Bone marrow (tissue), 2 donors: ENCODE measurements at places on chromosomes 2 and 18.
A peak's percentile ranks its signal among the peaks of the same experiment; 100 is the strongest.

DNA sequence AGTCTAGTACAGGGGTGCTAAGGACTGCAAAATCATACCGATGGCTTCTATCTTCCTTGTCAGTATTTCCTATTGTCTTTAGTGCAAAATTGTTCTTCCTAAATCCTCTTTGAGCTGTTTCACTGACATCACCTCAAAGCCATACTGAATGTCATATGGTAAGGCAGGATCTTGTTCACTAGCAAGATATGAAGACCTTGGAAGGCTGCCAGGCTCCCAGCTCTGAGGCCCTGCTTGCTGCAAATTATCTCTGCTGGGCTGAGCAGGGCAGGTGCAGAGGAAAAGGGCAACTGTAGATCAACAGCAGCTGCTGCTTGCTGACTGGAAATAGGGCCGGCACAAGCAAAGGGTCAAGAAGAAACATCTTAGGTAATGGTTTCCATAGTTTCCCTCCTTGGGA lies 58.2 kb downstream of the PMAIP1 start:
- no peak for DNase-seq

DNA sequence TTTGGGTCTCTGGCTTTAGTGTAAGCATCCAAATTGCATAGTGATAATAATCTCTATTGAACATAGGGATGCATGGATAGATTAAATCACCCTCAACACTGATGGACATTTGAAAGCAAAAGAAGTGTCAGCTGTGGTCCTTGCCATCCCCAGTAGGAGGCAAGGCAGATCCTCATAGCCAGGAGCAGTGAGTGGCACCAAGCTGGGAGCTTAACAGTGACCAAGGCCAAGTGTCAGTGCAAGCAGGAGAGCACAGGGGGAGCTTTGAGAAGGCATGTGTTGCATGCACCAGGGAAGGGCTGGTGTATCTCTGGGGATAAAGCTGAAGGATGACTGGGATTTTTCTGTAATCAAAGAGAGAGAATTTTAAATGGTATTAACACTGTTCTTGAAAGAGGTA lies 14.7 kb downstream of the SLC14A1 start:
- DNase-seq = no peak

DNA sequence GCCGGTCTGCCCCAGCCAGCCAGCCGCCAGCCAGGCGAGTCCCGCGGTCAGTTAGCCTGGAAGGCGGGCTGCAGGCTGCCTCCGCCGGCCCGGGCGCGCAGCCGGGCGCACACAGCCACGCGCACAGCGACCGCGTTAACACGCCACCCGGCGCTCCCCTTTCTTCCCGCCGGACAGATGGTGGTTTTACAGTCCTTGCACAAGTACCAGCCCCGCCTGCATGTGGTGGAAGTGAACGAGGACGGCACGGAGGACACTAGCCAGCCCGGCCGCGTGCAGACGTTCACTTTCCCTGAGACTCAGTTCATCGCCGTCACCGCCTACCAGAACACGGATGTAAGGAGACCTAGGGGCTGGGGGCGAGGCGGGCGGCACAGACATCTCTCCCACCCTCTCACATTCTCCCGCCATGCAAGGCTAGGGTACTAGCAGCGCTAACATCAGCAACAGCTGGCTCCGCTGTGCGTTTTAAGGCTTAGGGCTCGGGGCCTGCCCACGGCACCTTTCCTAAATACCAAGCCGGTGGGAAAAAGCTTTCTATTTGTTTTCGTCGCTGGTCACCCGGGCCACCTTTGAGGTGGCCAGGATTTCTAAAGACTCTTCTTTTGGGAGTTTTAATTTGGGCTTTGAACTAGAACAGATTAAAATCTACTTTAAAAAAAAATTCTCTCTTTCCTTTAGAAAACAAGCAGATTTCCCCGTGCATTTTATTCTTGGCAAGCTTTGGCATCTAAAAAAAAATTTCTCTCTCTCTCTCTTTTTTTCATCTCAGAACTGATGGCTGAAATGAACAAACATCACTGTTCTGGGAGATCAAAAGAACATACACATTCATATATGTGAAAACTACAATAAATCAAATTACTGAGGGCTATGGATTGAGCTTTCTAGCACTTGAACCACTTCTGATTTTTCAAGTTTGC lies 2.9 kb downstream of the TBR1 start:
- no peak for DNase-seq

- DNase-seq = no peak
Observed at GRCh38 chr2:206688990-206689389, 29.2 kb downstream of the DYTN start.

DNA sequence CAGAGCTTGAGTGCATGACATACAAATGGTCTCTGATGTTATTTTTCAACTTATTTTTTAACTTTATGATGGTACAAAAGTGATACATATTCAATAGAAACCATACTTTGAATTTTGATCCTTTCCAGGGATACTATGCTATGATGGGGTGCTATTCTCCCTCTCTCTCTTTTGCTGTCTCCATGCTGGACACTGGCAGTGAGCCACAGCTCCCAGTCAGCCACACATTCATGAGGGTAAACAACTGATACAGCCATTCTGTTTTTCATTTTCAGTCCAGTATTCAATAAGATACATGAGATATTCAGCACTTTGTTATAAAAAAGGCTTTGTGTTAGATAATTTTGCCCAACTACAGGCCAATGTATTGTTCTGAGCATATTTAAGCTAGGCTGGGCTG lies 859.3 kb upstream of the KLHL29 start:
- no peak for DNase-seq

GRCh38 chr2:56582570-56582969 lies 398.8 kb downstream of the CCDC85A start:
- no peak for DNase-seq

GRCh38 chr2:5521461-5521860 lies 170.7 kb upstream of the SOX11 start:
- no peak for DNase-seq

- DNase-seq = no peak
Observed at GRCh38 chr2:149050188-149050587, 11.7 kb downstream of the LYPD6B start.

DNA sequence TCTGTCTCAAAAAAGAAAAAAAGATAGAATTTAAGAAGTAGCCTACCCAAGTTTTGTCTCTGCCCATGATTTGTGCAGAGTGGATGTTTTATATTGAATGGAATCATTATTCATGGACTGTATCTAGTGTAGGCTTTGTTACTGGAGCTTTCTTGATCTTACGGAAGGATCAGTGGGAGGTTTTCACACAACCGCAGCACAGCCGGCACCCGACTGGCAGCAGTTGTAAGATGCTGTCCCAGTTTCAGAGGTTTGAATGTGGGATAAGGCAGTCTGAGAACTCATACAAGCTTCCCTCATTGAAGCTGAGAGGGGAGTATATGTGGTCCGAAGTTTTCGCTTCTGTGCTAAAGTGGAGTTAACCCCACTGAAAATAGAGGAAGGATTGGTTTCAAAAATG lies 19.7 kb upstream of the SAG start:
- no peak for DNase-seq

- DNase-seq = no peak
Observed at GRCh38 chr2:109457366-109457765, 156.4 kb downstream of the SEPTIN10 start.

- no peak for DNase-seq
Observed at GRCh38 chr2:136375017-136375901, 257.3 kb upstream of the CXCR4 start.

- DNase-seq = no peak
Observed at GRCh38 chr18:76390452-76391035, 104.5 kb downstream of the ZNF516 start.

DNA sequence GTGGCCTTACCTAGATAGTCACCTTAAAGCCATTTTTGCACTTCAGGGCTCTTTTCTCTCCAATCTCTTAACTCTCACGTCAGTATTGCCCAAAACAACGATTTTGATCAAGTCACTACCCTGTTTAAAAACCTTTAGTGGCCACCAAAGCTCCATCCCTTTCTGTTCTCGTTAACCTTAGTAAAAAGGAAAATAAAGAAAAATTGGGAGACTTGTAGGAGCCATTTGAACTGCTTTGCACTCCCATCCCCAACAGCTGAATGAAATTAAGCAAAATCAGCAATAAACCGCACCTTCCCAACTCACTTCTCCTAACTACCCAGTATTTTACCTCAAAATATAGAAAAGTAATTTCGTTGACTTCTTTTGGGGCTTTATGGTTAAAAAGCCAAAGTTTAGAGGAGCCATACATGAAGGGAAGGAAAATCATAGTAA lies 686 bp upstream of the ARL5A start:
- no peak for DNase-seq

GRCh38 chr2:172372436-172372835 lies 55.0 kb upstream of the ITGA6 start:
- DNase-seq = no peak

GRCh38 chr2:240250150-240250984 lies 109.9 kb upstream of the OTOS start:
- no peak for DNase-seq

DNA sequence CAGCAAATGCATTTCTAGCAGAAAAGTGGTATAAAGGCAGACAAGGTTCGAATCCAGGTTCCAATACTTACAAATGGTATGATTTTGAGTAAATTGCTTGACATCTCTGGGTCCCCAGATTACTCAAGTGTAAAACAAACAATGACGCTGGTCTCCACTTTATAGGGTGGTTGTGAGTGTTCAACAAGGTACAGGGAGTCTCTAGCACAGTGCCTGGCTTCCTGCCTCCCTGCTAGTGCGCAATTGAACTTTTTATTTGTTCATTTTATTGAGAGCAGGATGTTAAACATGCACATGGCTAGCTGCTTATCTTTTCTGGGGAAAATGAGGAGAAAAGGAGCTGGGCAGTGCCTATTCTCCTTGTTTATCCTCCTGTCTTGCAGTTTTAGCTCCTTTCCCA lies 74.9 kb upstream of the MYL1 start:
- DNase-seq = no peak

- DNase-seq = no peak
Observed at GRCh38 chr18:68147728-68148127, 567.2 kb downstream of the TMX3 start.

DNA sequence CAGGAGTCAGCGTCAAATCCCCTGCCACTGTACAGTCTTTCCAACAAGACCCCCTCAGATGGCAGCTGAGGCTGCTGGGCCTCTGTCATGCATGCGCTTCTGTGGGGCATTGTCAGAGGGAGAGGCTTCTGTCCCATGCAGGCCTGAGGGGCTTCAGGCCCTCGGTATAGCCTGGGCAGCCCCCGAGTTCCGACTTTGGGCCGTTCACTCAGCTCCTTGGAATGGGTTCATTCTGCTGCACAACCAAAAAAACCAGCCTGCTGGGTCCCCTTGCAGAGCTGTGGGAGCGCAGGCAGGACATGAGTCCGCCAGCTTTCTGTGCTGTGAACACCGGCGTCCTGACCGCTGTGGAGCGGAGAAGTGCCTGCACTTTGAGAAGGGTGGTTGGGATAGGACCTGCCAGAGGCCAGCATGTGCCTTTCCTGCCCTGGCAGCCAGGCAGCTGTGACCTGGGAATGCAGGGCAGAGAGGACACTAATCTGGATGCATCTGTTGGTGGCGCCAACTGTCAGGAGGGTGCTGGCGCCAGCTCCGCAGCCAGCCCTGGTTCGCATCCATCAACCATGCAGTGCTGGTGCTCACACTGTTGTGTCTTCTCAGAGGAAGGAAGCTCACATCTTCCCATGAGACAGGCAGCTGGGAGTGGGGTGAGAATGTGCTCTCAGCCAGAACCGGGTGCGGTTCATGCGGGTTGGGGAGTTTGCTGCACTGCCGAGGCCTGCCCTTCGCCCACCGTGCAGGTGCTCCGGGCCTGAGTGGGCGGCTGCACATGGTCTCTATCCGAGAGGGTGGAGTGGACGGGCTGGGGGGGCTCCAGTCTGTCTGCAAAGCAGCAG lies 14.3 kb downstream of the ARHGEF4 start:
- DNase-seq = no peak

- DNase-seq = no peak
Observed at GRCh38 chr2:131115752-131116151, 10.6 kb downstream of the PLEKHB2 start.

GRCh38 chr2:88098558-88098900 lies 29.3 kb downstream of the FABP1 start:
- no peak for DNase-seq

DNA sequence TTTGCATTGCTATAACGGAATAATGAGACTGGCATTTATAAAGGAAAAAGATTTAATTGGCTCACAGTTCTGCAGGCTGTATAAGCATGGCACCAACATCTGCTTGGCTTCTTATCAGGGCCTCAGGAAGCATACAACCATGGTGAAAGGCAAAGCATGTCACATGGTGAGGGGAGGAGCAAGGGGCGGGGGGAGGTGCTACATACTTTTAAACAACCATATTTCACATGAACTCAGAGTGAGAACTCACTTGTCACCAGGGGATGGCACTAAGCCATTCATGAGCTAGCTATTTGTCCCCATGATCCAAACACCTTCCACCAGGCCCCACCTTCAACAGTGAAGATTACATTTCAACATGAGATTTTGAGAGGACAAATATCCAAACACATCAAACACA lies 188.7 kb downstream of the MBD5 start:
- DNase-seq = no peak

DNA sequence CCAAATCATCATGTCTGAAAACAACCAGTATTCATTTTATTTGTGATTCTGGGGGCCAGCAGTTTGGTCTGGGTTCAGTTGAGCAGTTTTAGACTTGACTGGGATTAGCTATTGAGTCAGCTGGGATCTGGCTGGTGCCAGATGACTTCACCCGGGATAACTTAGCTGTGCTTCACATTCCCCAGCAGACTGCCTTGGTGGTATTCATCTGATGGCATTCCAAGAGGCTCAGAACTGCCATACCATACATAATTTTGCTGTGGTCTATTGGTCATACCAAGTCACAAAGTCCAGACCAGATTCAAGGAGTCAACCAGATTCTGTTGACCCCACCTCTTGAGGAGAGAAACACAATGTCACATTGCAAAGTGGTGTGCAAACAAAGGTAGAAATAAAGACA lies 7.8 kb upstream of the FSHR start:
- no peak for DNase-seq

- DNase-seq = no peak
Observed at GRCh38 chr2:16650287-16651249, 15.1 kb downstream of the CYRIA start.

DNA sequence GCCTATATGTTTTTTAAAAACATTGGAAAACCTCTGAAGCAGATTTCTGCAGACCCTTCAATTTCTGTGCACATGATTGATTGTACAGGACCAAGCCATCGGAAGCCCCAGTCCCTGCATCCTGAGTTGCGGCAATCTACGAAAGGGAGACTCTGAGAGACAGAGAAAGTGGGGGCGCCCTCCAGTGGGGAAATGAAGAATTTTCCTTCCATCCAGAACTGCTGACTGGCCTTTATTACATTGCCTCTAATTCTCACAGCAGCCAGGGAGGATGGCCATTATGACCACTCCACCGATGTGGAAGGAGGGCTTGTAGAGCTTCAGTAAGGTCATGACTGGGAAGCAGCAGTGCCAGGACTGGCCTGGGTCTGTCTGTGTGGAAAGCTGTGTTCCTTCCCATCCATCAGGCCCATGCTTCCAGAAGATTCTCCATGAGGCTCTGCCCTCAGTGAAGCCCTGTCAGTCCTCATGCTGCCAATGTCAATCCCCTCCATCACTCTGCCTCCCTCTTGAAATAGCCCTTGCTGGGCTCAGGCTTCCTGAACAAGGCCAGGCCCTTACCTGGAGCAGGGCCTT lies 20.0 kb upstream of the RESP18 start:
- peak; percentile 26 for DNase-seq
